ENCODE measurements at places on chromosomes 13 and 19.

DNA sequence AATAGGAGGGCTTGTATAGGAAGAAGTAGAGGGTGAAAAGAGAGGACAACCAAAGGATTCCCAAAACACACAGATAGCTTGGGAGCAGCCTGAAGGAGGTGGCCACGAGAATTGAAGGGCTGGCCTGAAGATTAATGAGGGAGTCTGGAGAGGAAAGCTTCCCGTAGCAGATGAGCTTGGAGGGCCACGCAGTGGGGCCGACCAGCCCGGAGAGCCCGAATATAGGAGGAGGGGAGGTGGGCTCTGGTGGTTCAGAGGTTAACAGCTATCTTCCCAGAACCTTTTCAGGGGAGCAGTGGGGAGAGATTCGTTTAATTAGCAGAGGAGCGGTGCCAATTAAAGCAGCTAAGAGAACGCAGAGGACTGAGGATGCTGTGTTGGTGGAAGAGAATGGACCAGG, 154.9 kb downstream of the STK24 start:
- DNase-seq = no peak

DNA sequence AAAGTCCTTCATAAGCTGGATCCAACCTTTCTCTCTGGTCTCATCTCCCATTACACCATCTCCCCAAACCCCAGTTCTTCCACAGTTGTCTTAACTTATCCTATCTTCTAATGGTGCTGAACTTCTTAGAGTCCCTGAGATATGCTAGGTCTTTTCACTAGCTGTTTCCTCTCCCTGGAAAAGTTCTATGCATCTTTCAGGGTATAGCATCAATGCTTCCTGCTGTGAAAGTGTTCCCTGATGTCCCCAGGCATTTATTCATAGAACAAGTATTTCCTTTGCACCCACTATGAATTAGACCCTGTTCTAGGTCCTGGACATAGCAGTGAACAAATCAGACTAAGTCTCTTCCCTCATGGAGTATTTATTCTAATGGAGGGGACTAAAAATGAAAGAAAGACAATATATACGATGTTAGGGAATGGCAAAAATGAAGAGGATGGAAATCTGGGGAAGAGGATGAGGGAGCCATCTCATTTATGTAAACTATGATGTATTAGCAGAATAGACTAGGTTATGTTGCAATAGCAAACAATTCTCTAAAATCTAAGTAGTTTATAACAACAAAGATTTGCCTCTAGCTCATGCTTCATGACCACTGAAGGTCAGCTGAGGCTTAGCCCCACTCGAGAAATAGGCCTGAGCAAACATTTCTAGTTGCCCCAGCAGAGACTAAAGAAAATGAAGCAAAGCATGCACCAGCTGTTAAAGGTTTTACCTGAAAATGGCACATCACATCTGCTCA, 120.0 kb downstream of the CYSLTR2 start:
- no peak for DNase-seq

DNA sequence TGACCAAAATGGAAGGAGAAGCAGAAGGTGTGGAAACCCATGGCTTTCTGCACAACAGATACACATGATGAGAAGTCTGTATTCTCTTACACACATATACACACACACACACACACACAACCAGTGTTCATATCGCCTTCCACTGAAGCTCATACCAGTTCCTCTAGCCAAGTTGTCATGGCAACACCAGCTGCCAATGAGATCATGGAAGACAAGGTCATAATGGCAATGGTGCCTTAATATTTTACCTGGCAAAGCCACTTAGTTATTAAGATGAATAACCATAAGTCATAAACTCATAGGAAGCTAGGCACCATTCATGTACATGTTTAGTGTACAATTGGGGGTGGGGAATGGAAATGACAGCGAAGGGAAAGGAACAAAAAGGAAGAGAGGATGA, 2.6 kb upstream of the DHRS12 start:
- no peak for DNase-seq

GRCh38 chr19:44596428-44597130, 16.8 kb upstream of the IGSF23 start:
- DNase-seq = no peak

- no peak for DNase-seq
These were observed 43.1 kb downstream of the USPL1 start for GRCh38 chr13:30660796-30661195.

DNA sequence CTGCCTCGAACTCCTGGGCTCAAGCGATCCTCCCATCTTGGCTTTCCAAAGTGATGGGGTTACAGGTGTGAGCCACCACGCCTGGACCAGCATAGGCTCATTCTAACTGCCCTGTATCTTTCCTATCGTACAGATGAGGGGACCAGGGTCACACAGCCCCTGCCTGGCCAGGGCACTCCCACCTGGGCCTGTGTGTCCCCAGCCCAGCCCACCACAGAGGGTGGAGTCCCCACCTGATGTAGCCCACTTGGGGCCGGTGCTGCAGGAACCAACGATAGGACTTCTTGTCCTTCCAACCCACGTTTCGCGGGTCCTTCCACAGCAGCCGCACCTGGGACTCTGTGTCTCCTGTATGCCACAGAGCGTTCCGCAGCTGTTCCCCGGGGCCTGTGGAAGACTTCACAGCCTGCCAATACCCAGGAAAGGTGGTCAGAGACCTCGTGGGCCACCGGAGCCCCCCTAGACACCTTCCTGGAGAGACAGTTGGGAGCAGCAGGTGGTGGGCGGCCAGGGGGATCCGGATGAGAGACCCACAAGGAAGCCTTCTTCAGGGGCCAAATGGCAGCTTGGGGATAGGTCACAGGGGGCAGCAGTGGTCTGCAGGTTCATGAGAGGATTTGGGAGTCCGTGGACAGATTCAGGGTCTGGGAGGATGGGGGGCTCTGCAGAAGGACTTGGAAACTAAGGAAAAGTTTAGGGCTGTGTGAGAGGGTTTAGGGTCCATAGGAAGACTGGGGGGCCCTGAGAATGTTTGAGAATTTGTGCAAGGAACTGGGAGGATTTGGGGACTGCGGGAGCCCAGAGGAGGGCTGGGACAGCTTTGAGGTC, 6.9 kb downstream of the COMP start:
- no peak for DNase-seq

- no peak for DNase-seq
These were observed 5.2 kb downstream of the TGDS start for GRCh38 chr13:94590744-94591143.

- DNase-seq = no peak
These were observed 16.6 kb upstream of the LSM14A start for GRCh38 chr19:34155686-34156085.

GRCh38 chr13:60720590-60720989, 323.6 kb downstream of the TDRD3 start:
- DNase-seq = no peak

DNA sequence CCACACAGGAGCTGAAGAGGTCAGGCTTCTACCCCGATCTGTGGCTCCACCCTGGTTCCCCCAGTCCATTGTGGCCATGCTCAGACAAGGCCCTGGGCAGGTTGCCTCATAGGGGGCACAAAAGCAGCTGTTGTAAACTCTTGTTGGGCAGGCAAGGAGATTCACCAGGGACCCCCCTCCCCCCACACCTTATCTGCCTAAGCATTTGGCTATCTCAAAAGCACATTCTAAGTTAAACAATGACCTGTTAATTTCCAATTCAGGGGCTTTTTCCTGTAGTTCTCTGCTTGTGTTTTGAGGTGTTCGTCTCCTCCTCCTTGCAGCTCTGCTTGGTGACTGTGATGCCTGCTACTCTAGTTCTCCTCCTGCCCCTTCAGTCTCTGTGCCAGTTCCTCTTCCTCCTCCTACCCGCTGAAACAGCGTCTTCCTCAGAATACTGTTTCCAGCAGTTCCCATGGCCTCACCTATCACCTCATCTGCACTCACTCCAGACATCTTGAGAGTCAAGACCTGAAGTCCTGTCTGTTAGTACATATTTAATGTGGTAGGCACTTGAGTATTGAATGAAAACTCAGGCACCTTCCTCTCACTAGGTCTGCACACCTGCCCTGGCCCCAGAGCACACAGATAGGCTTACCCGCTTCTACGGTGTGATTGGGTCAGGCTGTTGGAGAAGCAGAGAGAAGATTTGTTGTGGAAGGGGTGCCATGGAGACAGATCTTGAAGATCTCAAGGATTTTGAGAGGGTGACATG, 31.7 kb downstream of the SPATA13 start:
- DNase-seq = no peak

DNA sequence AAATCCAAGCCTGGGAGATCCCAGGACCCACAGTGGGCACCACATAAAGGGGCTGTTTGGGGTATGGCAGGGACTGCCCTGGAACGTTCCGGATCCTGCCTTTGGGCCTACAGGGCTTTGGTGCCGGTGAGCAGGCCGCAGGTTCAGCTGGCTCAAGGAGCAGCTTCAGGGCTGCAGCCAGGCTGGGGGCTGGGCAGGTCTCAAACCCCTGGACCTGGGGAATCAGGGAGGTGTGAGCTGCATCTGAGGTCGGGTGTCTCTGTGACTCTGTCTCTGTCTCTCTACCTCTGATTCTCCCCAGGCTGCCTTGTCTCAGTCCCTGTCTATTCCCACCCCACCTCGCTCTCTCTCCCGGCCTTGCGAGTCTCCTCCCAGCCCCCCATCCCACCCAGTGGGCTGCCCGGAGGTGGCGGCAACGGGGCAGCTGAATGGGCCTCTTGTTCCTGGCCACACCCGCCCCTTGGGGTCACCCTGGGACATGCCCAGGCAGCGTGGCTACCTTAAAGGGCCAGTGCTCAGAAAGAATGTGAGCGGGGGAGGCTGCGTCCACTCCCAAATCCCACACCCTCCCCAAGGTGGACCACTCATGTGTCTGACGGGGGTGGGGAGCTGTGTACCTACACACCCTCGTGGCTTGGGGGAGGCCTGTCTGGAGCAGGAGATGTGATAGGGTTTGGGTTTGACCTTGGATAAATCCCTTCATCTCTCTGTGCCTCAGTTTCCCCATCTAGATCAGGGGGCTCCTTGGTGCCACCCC, 31.1 kb downstream of the NFIC start:
- DNase-seq = no peak

GRCh38 chr13:75016225-75016624, 465.7 kb downstream of the TBC1D4 start:
- no peak for DNase-seq

DNA sequence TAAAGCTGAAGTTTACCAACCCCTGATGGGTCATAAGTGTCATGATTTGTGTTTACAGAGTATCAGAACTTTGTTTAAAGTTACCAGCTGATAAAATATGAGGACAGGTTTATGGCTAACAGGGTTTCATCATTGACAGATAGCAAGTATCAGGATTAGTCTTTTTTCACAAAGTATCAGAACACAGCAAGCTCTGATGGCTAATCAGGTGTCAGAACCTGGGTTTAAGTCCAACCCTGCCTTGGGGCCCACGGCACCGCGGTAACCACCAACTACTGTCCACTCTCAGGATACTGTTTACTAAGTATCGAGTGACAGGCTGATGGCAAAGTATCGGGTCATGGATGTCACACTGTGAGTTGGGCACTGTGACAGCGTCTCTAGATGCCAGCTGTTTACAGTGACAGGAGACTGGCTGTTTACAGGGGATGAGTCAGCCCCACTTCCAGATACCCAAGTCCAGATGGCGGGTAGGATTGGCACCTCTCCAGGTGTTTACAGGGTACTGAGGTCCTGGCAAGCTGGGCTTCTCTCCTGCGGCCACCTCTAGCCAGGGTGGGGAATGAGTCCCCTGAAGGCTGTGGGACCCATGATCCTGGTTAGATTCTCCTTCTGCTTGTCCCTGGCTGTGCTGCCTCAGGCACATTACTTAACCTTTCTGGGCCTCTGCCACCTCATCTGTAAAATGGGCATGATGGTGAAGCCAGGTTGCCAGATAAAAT, 21.8 kb downstream of the ARRDC2 start:
- no peak for DNase-seq

- no peak for DNase-seq
These were observed 197.1 kb upstream of the GPC6 start for GRCh38 chr13:93029536-93029935.

DNA sequence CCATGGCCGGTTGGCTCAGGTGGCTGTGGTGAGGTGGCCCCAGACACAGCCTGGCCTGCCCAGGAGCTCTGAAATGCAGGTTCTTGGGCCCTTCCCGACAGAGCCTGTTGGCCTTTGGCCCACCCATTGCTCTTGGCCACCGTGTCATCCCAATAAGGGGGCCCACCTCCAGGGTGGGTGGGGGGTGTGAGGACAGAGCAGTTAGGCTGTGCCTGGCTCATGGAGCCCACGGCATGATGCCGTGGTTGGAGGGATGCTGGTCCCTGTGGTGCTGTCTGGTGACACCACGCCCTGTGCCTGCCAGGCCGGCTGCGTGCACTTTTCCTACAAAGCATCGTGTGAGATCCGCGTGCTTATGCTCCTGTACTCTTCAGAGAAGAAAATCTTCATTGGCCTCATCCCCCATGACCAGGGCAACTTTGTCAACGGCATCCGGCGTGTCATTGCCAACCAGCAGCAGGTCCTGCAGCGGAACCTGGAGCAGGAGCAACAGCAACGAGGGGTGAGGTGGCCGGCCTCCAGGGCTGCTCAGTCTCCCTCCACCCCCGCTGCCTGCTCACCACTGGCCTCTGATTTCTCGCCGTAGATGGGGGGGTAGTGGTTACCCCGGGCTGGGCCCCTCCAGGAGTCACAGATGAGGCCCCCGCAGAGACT, 7.6 kb downstream of the PNKP start:
- DNase-seq = no peak

- DNase-seq = no peak
These were observed 1551.3 kb upstream of the MIR17HG start for GRCh38 chr13:89796196-89796595.

DNA sequence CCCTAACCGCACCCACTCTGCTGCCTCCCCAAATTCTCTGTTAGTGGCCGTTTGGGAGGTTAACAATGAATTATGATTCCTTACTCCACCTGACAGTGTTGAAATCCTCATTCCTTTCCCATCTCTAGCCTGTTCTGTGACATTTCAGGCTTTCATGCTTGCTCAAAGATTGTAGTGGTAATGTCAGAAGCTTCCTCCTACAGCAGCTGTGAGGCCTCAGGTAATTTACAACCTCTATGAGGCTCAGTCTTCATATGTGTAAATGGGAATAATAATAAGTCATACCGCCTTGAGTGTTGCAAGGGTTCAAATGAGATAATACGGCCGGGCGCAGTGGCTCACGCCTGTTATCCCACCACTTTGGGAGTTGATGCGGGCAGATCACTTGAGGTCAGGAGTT, 977 bp upstream of the SLC1A5 start:
- no peak for DNase-seq

DNA sequence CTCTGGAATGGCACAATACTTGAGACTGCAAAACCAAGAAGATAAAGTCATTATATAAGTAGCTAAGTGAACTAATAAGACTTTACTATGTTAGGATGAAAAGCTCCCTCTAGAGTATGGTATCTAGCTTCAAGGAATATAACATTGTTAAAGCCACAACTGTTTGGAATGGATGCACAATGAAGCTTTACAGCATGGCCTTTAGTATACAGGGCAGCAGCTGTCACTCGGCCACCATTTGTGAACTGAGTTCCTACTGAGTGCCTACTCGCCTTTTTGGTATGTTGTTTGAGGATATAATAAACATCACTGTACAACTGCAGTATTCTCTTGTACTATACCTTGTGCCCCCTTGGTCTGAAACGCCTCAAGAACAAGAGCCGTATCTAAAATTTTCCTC, 6.8 kb downstream of the ALG5 start:
- no peak for DNase-seq

- DNase-seq = no peak
These were observed 20.1 kb upstream of the TIMM44 start for GRCh38 chr19:7963566-7963965.
